Left renal cortex interstitium (tissue), 4 donors: ENCODE measurements at places on chromosomes 16 and 17. TPM values are rescaled to one million over a fixed set of nuclear protein-coding genes. Genes with fewer than 3 reads are reported as not detected.

- no peak for DNase-seq
Observed at GRCh38 chr17:50634915-50635731, 442 bp downstream of the ABCC3 start.

GRCh38 chr16:83023640-83024039, 396.9 kb downstream of the CDH13 start:
- no peak for DNase-seq

DNA sequence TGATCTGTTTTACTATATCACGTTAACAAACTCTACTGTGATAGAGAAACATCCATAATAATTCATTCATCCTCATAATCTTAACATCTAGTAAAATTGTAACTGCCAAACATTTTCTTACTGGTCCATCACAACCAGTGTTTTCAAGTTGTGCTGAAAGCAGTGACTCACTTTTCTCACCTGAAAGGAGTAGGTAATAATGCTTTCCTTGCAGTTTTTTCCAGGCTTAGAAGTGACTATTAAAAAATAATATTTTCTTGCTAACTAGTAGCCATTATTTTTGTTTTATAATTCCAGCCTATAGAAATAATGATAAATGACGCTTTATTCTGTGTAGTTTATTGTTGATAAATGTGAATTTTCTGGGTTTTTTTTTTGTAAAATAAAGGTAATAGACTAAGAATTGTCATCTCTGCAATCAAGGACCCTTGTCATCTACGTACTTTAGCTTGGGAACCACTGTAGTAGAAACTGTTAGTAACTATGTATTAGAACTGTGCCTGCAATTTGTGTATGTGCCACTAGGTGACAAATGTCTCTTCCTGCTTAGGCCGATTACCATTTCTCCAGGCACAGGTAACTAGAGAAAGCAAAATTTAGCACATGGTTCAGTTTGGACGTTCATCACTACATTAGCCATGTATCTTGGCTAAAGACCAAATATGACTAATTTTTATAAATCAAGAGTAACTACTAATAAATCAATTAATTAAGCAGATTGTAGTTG, 409.4 kb upstream of the ERCC4 start:
- no peak for DNase-seq

MPP3 gene
- 15.6 TPM for polyA plus RNA-seq

ZC3H18 gene
- polyA plus RNA-seq, result 29.3 TPM
